ENCODE measurements at places on chromosomes 1 and 21.

- no peak for DNase-seq
Observed at GRCh38 chr1:8028571-8028910, 2.4 kb upstream of the ERRFI1 start.

- no peak for DNase-seq
Observed at GRCh38 chr21:41809891-41810596, 43.2 kb upstream of the RIPK4 start.

- no peak for DNase-seq
Observed at GRCh38 chr1:170375082-170375723, 156.8 kb upstream of the GORAB start.

- DNase-seq = peak; percentile 91
Observed at GRCh38 chr1:22143065-22144033, at the start of gene WNT4. Gene WNT4 (minus strand): TSS chr1:22143097. CDS start chr1:22142922, 175 bp downstream.

DNA sequence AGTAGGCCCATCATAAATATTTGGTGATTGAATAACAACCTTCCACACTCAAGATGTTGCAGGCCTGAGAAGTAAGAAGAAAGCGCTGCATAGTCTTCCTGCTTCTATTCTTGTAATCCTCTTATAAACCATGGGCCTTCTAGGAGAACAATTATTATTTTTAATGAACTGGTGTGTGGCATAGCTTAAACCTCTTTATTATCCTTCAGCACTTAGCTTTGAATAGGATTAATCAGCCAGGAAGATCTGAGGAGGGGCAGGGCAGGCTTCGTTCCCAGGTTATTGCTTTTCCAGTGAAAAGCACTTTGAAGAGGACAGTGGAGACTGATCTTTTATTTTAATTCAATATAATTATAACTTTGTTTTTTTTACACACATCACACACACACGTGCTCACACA is 42.3 kb downstream of the KIF26B start:
- no peak for DNase-seq

- no peak for DNase-seq
Observed at GRCh38 chr1:62325681-62326080, 6.4 kb upstream of the KANK4 start.

GRCh38 chr21:14858311-14858710 is 206.5 kb downstream of the NRIP1 start:
- no peak for DNase-seq

GRCh38 chr21:28781602-28782276 is 210.9 kb downstream of the LTN1 start:
- no peak for DNase-seq

- DNase-seq = no peak
Observed at GRCh38 chr1:114979278-114979891, 50.2 kb upstream of the TSHB start.

GRCh38 chr21:44293551-44294231 is 6.2 kb upstream of the PFKL start:
- no peak for DNase-seq

DNA sequence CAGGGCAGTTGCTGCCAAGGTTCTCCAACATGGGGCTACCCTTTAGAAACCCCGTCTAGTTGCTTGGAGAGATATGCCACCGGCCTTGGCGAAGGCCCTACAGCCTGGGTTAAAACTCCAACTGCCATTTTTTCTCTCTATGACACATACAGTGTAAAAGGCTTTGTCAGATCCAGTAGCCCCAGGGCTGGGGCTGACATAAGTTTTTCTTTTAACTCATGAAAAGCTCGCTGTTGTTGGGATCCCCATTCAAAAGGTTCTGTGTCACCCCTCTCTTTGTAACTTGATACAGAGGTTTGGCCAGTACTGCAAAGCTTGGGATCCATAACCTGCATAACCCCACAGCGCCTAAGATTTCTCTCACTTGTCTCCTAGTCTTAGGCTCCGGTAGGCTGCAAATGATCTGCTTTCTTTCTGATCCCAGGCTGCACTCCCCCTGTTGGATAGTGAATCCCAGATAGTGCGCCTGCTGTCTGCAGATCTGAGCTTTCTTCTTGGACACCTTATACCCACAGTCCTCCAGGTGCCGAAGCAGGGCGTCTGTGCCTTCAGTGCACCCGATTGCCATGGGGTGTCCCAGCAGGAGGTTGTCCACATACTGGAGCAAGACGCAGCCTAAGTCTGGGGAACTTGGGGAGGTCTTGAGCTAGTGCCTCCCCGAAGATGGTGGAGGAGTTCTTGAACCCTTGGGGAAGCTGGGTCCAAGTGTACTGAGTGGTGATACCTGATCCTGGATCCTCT is 406.2 kb downstream of the TGFB2 start:
- DNase-seq = no peak

DNA sequence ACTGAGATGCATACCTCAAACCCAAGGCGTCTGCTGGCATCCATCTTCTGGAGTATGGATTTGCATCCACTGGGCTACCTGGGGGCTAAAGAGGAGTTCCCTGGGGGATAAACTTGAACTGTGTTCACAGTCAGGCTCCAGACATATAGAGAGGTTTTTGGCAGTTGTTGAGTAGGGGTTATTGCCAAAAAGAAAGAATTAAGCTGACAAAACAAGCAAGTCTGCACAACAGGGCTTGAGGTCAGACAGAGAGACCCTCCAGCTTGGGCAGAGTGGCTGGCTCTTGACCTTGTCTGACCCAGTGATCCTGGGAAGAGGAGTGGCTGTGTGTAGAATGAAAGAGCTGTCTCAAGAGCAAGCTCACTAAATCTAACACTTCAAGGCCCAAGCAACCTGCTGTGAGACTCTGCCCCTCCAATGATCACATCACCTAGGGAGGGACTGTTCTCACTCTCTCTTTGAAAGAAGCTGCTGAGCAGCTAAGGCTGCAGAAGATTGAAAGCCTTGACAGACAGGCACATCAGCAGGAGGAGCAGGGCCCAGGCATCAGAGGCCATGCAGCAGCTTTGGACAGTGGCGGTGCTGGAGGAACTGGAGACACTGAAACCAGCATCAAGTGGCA is 61.5 kb downstream of the SYT2 start:
- DNase-seq = no peak

GRCh38 chr1:13583966-13584791 is 547 bp downstream of the PDPN start:
- no peak for DNase-seq

DNA sequence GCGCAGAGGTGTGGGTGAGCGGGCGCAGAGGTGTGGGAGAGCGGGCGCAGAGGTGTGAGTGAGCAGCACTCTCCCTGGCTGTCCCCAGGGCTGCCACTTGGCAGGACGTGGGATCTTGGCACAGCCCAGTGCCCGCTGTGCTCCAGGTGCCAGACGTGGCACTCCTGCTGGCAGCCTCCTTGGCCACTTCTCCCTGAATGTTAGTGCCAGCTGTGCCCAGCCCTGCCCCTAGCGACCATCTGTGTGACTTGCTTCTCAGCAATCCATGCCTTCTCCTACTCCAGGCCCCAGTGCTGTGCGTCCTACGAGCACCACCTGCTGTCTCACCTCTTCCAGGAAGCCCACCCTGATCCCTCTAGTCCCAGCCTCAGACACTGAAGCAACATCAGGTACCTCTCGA is 30.5 kb downstream of the KRTAP10-1 start:
- peak; percentile 79 for DNase-seq

GRCh38 chr1:207798847-207799246 is 47.0 kb downstream of the CD46 start:
- DNase-seq = no peak

DNA sequence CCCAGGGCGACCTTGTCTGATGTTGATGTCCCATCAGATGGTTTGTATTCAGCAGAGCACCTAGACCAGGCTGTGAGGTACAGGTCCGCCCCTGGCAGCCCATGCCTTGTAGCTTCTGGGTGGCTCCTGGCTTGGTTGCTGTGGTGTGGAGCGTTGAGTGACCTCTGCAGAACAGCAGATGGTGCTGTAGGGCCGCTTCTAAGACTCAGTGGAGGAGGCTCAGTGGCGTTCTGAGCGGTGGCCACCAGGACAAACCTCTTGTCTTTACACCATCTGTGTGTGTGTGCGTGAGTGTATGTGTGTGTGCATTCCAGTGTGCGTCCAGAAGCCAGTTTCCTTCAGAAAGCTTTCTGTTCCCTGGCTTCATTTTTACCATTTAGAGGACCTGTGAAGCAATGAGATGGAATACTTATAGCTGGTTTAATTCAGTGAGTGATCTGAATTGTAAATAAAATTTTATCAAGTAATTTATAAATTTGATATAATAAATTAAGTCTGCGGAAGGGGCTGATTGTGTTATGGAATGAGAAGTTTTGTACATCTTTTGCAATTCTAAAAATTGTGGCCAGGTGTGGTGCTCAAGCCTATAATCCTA is 66.1 kb downstream of the ADARB1 start:
- peak; percentile 57 for DNase-seq

DNA sequence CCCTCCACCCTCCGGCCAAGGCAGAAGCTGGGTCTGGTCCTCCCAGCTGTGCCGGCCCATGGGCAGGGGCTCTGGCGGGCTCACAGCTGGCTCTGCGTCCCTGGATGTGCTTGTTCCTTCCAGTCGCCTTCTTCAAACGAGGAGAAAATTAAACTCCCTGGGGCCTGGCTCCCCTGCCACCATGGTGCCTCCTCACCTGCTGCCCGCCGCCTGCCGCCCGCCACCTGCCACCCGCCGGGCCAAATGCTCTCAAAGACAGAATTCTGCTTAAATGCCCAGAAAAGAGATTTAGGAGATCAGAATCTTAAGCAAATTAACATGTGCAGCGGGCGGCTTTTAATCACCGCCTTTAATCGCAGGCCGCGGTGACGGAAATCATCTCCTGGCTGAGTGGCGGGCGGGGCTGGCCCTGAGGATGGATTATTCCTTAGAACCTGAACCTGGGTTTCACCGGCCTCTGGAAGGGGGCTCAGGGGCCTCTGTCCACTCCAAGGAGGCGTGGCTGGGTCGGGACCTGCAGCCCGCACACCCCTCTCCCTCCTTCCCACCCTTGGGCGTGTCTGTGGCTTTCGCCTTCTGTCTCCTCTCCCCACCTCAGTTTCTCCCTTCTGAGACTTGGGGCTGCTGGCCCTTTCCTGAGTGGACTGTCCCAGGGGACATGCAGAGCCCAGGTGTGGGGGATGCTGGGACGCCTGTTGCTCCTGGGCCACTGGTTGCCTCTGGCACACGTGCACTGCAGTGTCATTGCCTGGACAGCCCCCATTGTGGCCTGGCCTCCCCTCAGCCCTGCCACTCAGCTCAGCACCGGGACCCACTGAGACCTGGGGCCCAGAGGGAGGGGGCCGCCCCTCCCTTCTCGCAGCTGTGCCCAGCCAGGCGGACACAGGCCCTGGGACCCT is 10.5 kb upstream of the PLCH2 start:
- DNase-seq = no peak

GRCh38 chr1:93016171-93016570 is 54.9 kb upstream of the DIPK1A start:
- no peak for DNase-seq

- no peak for DNase-seq
Observed at GRCh38 chr1:180928331-180929230, 15.9 kb downstream of the KIAA1614 start.

GRCh38 chr1:214557952-214558735 is 6.7 kb upstream of the PTPN14 start:
- no peak for DNase-seq

- no peak for DNase-seq
Observed at GRCh38 chr1:29331729-29332128, 95.4 kb downstream of the PTPRU start.

DNA sequence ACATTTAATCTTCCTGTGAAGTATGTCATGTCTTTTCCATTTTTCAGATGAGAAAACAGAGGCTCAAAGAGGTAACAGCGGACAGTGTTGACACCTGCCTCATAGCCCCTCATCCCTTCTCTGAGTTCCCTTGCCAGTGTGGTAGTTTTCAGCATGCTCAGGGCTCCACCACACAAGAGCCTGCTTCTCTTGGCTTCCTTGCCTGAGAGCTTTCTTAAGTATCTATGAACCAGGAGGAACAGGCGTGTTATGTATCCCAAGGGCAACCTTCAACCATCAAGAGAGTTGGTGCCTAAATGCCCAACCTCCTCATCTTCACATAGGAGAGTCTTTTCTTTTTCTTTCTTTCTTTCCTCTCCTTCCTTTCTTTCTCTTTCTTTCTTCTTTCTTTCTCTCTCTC is 5.9 kb upstream of the PAFAH2 start:
- DNase-seq = no peak

- no peak for DNase-seq
Observed at GRCh38 chr1:117173691-117174090, 37.0 kb downstream of the VTCN1 start.
